M059J (cell line): ENCODE measurements at places on chromosomes 12 and 14. TPM values are rescaled to one million over a fixed set of nuclear protein-coding genes. Genes with fewer than 3 reads are reported as not detected.

GRCh38 chr14:55440385-55440784, at the start of gene TBPL2:
Gene TBPL2, minus strand, starts transcription at chr14:55440616. Its CDS starts 167 bp downstream, at chr14:55440449.
- DNase-seq, result no peak

GPR162 gene
- 2.1 TPM in 1 of 2 replicates, not detected in the other for total RNA-seq

DNA sequence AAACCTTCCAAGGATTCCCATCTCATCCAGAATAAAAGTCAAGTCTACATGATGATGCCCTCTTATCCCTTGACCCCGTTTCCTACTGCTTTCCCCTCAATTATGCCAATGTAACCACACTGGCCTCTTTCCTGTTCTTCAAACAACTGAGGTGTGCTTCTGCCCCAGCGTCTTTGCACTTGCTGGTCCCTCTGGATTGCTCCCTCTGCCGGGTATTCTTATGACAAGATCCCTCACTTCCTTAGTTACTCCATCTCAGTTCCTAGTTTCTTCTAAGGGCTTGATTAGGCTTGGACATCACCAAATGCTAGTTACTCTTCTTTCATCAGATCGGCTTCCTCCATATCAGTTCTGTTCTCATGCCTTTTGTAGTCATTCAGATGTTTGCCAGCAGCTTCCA, 32.7 kb upstream of the PELI2 start:
- DNase-seq, result no peak

DNA sequence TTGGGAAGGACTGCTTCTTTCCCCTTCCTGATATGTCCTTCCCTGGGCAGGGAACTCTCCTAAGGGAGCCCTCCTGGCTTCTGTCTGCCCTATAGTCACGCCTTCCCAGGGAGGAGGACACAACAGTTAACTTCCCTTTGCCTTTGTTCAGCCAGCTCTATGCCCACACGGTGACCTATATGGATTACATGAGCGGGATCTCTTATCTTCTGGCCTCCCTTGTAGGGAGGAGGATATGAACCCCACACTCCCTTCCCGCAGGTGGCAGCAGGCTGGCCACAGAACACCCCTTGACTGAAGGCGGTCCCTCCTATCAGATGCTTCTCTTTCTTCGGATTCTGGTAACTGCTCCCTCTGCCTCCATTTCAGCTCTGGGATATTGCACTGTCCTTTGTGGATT, 135.6 kb upstream of the MAX start:
- DNase-seq, result peak; percentile 76

DNA sequence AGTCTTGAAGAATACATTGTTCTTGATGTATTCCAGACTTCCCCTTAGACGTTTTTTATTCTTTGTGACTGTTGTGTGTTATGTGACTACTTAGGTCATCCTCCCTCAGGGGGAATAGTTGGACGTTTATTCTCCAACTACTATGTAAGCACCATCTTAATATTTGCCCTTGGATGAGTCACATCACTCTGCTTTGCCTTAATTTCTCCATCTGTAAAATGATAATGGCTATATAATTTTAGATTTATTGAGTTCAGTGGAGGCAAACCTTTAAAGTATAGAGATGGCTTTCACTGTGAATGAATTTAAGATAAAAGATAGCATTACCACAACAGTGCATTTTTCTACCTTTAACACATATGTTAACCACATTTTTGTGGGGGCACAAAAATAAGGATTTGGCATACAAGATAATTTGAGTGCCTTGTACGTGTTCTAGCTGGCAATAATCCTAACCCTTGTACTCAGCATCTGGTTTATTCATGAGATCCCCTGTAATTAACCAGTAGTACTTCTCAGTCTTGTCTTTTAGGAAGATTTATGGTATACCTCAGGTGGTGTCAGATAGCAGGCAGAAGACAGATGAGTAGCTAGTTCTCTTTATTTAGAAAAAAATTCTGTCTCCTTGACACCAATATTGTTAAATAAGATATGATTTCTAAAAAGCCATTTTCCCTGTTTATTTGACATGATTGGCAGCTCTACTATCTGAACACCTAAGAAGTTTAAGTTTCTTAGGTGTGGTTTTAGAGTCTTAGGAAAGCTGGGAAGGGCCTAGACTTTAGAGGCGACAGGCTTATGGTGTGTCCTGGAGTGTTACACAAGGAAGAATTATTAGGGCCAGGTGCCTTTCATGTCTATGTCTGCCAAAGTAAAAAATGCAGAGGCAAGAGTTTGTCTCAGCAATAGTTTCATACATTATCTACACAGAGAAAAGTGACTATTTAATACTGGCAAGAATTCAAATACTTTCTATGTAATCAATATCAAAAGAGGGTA, 152.3 kb downstream of the RAD51B start:
- peak; percentile 84 for DNase-seq

CACNB3 gene
- total RNA-seq, result 7.6 and 15.8 TPM in 2 replicates

DNA sequence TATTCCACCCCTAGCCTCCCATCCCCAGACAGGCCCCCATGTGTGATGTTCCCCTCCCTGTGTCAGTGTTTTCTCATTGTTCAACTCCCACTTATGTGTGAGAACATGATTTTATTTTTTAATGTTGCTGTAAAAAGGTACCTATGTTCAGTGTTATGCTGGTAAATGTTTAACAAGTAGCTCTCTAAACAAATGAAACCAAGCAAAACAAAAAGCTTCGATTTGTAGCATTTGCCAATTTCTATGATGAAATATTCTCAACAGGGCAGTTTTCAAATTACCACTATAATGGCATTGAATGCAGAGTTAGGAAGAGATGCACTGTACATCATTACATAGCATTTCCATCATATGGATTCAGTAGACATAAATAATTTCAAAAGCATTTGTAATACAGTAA, 410.6 kb downstream of the MDGA2 start:
- DNase-seq, result no peak

GRCh38 chr14:23452237-23452636, 16.8 kb upstream of the MYH7 start:
- DNase-seq, result no peak

DNA sequence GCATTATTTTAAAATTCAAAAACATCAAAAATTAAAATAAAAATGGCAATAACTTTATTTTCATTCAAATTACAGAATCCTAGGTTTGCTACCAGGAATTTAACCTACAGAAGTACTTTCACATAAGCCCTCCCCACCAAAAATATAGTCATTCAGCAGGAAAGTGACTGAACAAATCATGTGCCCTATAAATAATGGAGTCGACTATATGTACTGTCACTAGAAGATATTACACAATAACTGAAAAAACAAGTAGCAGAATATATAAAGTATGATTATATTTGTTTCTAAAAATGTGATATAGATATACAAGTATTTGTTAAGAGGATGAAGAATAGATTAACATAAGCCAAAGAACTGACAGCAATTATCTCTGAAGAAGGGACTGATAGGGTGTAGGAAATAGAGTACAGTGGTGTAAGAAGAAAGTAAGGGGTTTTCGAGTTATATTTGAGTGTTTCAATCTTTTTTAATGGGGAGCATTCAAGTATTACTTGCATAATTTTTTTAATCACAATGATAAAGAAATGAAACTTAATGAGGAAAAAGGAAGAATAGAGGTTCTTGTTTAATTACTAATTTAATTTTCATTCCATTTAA, 7.9 kb downstream of the C2CD5 start:
- no peak for DNase-seq

DNA sequence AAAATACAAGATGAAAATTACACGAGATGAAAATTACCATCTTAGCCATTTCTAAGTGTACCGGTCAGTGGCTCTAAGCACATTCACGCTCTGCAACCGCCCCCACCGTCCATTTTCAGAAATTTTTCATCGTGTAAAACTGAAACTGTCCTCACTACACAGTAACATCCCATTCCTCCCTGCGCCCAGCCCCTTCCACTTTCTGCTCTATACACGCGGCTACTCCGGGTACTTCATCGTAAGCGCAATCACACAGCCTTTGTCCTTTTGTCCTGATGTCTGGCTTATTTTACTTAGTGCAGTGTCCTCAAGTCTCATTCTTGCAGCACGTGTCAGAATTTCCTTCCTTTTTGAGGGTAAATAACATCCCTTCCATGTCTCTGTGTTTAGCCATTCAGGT, 3.6 kb upstream of the GPR132 start:
- no peak for DNase-seq

IAPP gene
- not detected in 2 replicates for total RNA-seq

DNA sequence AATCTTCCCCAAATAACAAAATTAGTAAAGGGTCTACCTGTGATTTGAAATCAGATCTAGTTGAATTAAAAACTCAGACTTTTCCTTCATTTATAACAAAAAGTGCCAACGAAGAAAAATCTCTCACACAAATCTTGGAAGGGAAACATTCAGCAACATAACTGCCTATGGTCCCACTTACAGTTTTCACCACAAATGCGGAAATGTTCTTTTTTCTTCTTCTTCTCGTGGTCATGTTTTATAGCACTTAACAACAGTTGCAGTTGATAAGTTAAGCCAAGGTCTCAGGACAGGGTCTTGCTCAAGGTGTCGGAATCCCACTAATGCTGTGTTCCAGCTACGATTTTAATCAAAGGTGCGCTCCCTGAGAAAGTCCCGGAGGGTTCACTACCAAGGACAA, 10.1 kb downstream of the RNASE6 start:
- no peak for DNase-seq

- DNase-seq, result peak; percentile 87
These were observed 79.1 kb downstream of the KCNK13 start for GRCh38 chr14:90140956-90141316.

DNA sequence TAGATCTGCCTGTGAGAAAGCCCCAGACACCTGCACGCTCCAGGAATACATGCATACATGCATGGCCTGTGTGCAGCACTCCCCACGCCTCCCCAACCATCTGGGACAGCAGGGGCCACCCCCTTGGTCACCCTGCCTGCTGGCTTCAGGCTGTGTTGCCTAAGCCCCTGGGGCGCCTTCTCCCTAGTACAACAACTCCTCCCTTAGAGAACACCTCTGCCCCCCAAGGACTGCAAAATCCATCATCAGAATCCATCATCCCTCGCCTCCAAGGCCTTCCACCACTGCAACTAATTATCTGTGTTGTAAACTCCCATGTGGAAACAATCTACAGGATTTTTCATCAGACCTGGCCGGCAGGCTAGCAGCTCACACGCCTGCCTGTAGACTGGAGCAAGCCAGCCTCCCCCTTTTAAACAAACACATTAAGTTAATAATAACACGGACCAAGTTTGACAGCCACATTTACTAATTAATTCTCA, 36.8 kb downstream of the ZFP36L1 start:
- no peak for DNase-seq

DNA sequence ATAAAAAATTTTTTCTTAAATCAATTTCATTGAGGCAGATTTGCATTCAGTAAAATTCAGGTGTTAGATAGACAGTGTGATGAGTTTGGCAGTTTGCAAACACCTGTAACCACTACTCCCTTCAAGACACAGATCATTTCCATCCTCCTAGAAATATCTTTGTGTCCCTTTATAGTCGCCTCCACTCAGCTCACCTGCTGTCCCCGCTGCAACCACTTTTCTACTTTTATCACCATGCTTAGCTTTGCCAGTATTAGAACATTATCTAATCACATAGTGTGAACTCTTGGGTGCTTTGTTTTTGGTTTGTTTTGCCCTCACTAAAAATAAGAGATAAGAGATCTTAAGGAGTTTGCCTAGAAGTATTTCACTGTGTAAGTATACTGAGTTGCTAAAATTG, 73.8 kb downstream of the DERA start:
- no peak for DNase-seq

DNA sequence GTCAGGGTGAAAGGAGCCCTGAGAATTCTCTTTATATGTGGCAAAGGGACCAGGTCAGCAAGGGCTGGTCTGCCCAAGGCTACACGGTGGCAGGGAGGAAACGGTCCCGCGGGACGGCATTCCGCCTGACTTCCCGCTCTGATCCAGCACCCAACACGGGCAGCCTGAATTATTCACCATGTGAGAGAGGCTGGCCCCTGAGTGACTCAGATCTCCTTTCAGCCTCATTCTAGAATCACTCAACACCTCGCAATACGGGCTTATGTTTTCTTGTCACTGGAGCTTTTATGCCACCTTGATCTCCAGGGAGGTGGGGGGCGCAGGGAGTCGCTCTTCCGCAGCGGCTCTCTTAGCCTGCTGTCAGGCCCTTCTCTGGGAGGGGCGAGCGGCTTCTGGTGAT, 8.5 kb downstream of the LRTM2 start:
- DNase-seq, result peak; percentile 57

PCNX4 gene
- 32.3 and 85.1 TPM in 2 replicates for total RNA-seq

GRCh38 chr12:105897311-105897725, 241.4 kb downstream of the NUAK1 start:
- no peak for DNase-seq

DNA sequence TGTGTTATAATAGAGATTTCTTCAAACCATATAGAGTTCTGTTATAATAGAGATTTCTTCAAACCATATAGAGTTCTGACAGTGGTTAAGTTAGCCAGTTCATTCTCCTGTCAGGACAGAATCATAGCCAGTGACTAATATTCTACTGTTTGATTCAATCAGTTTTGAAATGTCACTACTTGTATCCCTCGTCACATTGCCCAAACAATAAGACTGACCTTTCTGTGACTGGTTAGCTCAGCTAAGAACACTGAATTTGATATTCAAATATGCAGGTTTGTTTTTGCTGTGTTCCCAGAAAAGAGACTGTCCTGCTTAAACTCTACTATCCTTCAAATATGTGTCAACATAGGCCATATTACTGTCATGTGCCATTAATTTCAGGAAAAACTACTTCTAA, 74.4 kb downstream of the ALG10B start:
- DNase-seq, result no peak

GALNT6 gene
- 31.4 and 48.0 TPM in 2 replicates for total RNA-seq

SPIC gene
- not detected in 2 replicates for total RNA-seq

GRCh38 chr14:41608681-41609390, 2.2 kb downstream of the LRFN5 start:
- DNase-seq, result no peak

DNA sequence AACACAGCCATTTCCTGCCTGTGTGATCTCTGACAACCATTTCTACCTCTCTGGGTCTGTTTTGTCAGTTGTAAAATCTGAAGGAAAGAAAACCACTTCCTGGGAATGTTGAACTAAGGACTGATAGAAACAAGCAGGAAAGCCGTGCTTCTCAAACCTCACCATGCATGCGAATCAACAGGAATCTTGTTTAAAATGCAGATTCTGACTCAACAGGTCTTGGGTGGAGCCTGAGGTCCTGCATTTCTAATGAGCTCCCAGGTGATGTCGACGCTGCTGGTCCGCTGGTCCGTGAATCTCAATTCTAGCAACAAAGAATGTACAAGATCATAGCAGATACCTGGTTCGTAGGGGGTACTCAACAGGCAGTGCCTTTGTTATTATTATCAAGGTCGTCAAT, 38.0 kb upstream of the GPATCH2L start:
- no peak for DNase-seq

DNA sequence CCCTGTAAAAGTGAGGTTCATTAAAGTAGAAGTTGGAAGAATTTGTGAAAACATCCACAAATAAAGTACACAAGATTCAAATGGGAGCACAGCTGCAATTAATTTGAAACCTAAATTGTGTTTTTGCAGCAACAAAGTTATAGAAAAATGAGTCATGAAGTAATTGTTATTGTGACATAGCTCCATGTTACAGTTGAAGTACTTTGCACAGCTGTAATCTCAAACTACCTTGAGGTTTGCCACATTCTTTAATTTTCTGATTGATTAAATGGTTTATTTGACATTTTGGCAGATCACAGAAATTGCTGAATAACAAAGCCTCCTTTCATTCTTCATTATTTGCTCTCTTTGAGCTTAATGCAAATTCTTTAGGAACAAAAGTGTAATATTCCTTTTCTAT, 111.3 kb downstream of the RMST start:
- DNase-seq, result no peak

- DNase-seq, result no peak
These were observed 123.2 kb upstream of the MAP1LC3B2 start for GRCh38 chr12:116435984-116436383.

OAS3 gene
- 238 and 375 TPM in 2 replicates for total RNA-seq
